GM23338 (cell line): ENCODE measurements at places on chromosomes 16 and 17.

DNA sequence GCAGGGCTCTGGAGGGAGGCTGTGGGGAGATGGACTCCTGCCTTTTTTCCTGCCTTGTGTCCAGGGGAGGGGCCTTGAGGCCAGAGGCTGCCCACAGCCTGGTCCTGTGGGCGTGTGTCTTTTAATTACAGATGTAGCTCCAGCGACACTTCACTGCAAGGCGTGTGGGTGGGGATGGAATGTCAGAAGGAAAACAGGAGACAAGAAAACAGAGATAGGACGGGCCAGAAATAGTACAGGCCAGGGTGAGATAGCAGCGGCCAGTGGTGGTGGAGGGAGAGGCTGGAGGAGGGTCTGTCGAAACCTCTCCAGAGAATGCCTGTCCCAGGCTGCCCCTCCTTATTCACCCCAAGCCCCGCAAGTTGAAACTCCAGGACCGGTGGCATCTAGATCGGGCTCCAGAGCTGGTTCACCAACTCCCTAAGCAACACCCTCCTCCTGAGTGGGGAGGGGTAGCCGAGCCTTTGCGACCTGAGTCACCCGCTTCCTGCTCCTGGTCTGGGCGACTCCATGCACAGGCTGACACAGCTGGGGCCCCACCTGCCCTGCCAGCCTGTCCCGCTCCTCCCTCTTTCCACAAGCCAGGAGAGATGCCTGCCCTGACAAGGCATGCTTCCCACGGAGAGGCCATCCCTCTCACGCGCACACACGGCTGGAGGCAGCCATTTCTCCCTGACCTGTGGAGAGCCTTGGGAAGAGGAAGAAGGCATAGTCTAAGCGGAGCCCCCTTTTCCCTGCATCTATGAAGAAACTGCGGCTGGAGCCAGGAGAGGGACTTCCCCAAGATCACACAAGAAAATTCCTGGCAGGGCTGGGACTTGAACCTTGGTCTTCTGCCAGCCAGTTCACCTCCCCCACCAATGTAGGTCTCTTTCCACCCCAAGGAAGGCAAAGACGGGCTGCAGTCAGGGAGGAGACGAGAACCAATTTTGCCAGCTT is 6.6 kb upstream of the JUP start:
- DNase-seq, result peak; percentile 47

DNA sequence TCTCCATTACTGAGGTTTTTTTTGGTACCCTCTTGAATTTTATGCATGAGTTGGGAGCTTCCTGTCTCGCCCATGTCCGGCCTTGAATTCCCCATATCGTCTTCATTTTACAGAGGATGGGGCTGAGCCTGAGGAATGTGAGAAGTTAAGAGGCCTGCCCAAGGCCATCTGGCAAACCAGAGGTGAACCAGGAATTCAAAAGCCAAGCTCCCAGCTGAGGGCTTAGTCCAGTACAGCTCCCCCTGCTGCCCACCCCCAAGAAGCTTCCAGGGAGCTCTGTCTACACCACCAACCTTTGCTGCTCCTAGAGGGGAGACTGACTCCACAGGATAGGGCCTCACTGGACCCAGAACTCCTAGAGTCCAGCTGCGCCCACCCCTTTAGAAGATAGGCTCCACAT is 20.7 kb upstream of the C16orf78 start:
- peak; percentile 83 for DNase-seq

GRCh38 chr17:82444941-82445521 is 5.5 kb downstream of the CYBC1 start:
- no peak for DNase-seq

DNA sequence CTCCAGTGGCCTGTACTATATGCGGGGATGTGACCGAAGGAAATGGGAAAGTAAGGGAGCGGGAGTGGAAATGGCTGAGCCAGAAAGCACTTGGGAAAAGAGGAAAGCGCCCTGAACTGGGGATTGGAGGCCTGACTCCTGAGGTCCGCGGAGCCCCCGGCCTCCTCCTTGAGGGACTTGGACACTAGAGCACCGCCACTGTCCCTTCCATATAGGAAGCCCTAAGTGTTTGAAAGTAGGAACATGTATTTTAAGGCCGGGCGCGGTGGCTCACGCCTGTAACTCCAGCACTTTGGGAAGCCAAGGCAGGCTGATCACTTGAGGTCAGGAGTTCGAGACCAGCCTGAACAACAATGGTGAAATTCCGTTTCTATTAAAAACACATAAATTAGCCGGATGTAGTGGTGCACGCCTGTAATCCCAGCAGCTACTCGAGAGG is 530 bp upstream of the ZDHHC7 start:
- DNase-seq, result no peak

DNA sequence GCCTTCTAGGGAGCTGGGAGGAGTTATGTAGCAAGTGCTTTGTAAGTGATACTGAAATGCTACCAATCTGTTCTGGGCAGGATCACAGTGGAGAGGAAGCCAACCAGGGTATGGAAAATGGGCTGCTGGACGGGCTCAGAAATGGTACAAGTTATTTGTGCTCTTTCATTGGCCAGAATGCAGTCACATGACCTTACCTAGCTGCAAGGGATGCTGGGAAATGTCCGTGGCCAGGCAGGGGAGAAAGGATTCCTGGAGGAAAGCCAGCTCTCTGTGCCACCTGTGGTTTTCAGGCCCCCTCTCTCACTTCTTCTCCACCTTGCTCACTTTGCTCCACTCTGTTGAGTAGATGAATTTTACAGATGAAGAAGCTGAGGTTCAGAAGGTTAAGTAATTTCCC is 4.8 kb downstream of the EEF2K start:
- DNase-seq, result no peak

GRCh38 chr17:4810696-4811290 is 3.8 kb downstream of the PLD2 start:
- DNase-seq, result no peak

GRCh38 chr17:68822719-68823289 is 132.4 kb downstream of the ABCA8 start:
- no peak for DNase-seq

GRCh38 chr16:27543801-27544200 is 5.9 kb downstream of the GTF3C1 start:
- no peak for DNase-seq

DNA sequence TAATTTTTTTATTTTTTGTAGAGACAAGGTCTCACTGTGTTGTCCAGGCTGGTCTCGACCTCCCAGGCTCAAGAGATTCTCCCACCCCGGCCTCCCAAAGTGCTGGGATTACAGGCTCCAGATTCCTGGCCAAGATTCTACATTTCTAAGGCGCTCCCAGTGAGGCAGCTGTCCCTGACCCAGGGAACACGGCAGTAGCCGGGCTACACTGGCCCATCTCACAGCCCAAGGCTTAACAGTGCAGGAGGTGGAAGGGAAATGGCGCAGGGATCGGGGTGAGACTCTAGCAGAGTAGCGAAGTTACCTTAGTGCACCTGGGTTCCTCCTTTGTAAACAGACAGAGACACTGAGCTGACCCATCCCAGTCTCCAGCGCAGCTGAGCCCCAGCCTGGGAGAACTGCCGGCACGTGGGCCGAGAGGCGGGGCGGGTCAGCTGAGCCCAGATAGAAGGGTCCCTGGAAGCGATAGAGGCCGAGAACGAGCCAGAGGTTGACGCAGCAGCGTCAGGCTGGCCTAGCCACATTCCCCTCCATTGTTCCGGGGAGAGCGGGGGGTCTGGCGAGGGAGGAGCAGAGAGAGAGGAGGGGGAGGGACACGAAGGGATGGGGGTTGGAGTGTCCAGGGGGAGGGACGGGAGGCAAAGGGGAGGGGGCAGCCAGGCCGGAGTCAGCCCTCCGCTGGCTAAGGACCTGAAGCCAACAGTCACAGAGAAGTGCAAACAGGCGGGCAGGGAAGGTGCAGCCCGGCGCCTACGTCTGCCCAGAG is 2.5 kb downstream of the CARHSP1 start:
- DNase-seq, result peak; percentile 97

GRCh38 chr16:13171313-13171712 is 269.9 kb downstream of the SHISA9 start:
- DNase-seq, result peak; percentile 72

DNA sequence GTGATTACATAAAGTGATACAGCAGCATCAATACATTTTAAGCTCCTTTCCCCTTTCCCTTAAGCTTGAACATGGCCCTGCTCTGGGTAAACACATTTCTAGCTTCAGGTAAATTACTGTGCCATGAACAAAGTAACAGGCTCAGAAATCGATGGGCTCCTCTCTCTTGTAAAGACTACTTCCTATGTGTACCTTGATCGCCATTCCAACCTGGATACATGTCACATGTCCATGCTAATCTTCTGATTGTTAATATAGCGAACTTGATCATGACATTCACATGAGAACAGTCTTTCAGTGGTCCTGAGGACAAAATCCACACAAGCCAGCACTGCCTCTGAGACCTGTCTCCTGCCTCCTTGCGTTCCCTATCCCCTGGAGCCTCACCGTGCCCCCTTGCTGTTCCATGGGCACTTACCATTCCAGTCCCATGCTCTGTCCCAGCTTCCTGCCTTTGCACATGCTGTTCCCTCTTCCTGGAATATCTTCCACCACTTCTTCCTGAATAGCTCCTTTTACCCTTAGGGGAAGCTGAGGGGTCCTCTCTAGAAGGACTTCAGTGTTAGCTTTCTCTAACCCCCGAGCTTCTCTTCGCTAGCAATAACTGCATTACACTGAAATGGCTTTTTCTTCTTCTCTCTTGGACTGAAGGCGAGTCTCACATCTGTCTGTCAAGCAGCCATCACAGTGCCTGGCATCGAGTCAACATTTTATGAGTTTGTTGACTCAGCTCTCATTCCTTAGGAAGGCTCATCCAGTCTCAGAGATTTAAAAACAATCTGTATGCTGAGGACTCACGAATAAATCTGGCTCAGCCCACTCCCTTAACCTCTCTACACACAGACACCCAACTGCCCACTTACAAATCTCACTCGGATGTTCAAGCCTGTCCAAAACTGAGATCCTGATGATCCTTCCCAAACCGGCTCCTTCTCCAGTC is 93.3 kb downstream of the ASIC2 start:
- DNase-seq, result no peak

GRCh38 chr17:19255279-19255678 is 18.1 kb downstream of the EPN2 start:
- no peak for DNase-seq

DNA sequence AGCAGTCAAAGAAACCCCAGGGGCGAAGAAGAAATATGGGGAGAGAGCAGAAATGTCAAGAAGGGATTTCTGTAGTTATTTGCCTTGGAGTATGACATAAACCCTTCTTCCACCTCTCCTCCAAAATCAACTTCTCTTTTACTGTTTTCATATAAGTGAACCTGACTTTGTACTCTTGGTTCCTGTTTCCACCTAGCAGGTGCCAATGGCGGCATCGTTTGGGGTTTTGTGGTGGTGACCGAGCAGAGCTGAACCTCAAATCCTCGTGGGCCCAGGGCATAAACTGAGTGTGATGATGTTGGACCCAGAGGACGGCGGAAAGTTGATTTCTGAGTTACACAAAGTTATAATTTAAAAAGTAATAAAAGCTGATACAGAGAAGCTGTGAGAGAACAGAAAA is 39.6 kb upstream of the PSMD7 start:
- DNase-seq, result no peak

- DNase-seq, result peak; percentile 69
These were observed 8.6 kb upstream of the PGS1 start for GRCh38 chr17:78369791-78370381.

GRCh38 chr17:69018687-69019086 is 42.0 kb downstream of the ABCA9 start:
- no peak for DNase-seq

DNA sequence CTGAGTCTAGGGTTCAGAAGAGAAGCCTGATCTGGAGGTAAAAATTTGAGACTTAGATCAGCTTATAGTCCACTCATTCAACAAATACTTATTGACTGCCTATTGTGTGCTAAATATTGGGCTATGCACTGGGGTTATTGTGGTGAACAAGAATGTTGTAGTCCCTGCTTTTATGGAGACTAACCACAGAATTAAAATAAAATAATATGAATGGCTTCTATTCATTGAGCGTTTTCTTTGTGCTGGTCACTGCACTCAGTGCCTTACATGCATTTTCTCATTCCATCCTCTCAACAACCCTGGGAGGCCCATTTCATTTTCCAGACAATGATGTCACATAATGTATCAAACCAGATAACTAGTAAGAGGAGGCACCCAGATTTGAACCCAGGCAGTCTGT is 4.8 kb downstream of the NEK8 start:
- no peak for DNase-seq

DNA sequence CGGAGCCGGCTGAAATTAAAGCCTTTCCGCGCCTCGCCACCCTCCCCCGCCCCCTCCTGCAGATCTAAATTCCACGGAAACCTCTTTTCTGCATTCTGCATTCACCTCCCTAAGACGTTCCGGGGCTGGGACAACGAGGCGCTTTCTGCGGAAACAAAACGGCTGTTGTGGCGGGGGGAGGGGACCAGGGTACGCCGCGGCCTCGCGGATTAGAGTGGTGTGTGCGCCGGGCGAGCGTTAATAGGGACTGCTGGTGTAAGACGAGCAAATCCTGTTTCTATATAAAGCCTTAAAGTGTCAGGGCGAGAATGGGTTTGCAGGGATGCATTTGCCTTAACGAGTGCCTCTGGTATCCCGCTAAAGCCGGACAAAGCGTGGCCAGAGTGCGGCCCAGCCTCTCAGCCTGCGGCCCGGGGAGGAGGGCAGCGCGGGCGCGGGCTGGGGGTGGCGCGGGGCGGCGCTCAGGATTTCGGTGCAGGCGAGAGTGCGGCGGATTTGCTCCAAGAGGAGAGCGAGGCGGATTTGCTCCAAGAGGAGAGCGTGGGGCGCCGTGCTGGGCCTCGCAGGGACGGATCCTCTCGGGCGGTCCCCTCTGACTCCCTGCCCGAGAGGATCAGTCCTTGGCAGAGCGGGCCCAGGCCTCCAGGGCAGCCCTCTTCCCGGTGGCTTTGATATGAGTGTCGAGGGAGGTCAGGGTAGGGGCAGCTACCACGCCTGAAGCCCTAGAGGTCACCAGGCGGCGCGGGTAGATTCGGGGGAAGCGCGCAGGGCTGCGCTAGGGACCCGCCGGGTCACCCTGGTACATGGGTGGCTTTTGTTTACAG is 5.1 kb downstream of the BAHCC1 start:
- peak; percentile 77 for DNase-seq

DNA sequence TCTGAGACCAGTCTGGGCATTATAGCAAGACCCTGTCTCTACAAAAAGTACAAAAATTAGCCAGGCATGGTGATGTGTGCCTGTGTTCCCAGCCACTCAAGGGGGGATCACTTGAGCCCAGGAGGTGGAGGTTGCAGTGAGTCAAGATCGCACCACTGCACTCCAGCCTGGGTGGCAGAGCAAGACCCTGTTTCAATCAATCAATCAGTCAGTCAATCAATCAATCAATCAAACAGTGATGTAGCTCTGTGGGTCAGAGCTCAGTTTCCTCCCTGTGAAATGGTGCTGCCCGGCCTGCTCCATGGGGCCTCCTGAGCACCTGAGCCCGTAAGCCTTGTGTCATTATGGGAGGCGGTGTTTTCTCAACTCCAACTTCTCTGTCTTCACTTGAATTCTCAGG is 167.1 kb upstream of the CIBAR2 start:
- DNase-seq, result no peak

GRCh38 chr16:48133455-48134211 is 22.2 kb downstream of the ABCC12 start:
- no peak for DNase-seq
